ENCODE measurements at places on chromosomes 3 and 15.

GRCh38 chr15:36598529-36599177 lies 19.2 kb downstream of the CDIN1 start:
- DNase-seq, result peak; percentile 10

- DNase-seq, result no peak
These were observed 36.0 kb downstream of the PSTPIP1 start for GRCh38 chr15:77030928-77031375.

DNA sequence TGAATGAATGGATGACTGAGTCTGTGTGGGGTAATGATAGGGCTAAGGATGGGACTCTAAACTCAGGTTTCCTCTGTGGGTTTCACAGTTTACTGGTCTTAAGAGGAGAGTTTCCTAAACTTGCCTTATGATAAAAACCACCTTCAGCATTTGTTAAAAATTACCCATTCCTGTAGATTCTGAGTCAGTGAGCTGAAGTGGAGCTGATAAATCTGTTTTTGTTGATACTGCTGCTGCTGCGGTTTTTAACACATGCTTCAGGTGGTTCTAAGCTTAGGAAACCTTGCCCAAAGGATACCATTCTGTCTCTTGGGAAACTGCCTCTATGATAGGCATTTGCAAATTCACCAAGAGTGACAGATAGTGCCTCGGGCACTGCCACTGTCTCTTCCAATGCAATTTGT lies 52.6 kb downstream of the MECOM start:
- no peak for DNase-seq

DNA sequence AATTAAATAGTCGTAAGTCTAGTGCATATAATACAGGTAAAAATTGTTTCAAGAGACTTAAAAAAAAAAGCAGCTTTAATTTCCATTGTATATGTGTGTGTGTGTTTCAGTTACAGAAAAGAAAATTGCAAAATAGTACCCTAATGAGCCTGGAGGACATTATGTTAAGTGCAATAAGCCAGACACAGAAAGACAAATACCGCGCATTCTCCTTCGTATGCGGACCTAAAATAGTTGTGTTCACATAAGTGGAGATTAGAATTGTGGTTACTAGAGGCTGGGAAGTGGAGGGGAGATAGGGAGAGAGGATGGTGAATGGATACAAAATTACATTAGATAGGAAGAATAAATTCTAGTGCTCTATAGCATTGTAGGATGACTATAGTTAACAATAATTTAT lies 3.6 kb downstream of the MESD start:
- DNase-seq, result no peak

DNA sequence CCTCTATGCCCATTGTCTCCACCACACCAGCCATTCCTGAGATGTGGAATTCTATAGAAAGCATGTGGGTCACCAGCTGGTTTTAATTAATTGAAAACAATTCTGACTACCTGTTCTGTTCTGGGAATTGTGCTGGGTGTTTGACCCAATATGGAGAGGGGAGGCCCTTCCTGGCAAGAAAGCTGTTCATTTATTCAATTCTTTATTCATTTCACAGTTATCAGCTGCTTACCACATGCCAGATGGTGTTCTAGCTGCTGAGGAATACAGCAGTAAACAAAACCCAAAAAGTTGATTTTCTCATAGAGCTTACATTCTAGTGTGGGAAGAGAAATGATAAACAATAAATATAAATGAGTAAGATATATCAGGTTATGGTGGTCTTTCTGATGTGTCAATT lies 296.1 kb upstream of the RASGRP1 start:
- peak; percentile 37 for DNase-seq

DNA sequence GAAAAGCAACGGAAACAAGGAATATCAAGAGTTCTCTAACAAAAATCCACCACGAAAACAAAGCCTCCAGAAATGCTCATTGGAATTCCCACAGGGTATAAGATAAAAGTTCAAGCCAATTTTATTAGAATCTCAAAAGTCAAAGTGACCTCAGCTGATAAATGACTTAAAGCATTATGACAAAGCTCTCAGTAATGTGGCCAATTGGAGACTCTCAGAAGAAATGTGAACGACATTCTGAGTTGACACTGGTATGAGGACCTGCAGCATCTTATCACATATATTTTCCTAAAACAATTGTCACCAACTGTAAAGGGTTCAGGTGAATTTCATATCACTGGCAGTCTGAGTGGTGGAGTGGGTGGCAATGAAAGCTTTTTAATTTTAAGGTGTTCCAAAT lies 199.1 kb downstream of the FOXP1 start:
- DNase-seq, result no peak

GRCh38 chr15:20646529-20647142 lies 105.0 kb upstream of the GOLGA6L6 start:
- no peak for DNase-seq

- DNase-seq, result no peak
These were observed 31.9 kb downstream of the TNIK start for GRCh38 chr3:171428321-171428787.

DNA sequence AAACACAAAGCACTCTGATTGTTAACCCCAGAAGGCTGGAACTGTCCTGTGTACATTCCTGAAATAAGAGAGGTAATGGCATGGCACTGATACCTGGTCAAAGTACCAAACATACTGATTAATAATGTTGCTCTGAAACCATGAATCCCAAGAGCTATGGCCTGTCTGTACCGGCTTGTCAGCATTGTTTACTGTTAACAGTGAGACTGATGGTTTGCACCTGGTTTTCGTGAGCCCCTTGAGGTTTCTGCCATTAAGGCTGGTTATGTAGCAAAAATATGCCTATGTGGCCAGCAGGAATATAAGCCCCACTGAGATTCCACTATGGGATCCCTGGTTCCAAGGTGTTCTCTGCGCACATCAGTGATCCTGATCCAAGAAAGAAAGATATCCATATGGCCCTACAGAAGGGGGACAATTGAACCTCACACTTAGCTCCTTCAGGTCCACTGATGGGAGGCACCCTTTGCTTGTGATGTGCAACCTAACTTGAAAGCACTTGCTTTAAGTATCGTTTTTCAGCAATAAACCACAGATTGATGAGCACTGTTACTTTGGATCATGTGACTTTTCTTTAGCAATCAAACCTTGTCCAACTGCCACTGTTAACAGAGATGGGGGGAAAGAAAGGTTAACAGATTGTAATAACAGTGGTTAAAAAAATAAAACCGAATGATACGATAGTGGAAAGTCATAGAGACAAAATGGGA lies 65.2 kb downstream of the TBL1XR1 start:
- DNase-seq, result no peak

DNA sequence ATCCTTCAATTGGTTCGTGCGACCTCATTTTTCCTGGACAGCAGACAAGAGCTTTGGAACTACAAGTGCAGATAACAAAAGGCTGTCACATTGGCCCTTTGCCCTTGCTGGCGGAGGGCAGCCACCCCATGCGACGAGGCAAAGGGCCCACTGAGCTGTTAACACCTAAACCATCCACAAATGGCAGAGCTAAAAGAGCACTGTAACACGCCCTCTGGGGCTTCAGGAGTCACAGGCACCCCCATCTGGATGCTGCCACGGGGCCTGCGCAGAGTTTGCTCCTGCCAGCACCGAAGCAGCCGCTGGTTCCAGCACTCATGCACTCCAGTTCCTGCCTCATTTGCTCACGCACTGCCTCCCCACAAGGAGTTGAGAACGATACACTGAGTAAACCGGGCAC lies 524.9 kb downstream of the ZNF385D start:
- no peak for DNase-seq

DNA sequence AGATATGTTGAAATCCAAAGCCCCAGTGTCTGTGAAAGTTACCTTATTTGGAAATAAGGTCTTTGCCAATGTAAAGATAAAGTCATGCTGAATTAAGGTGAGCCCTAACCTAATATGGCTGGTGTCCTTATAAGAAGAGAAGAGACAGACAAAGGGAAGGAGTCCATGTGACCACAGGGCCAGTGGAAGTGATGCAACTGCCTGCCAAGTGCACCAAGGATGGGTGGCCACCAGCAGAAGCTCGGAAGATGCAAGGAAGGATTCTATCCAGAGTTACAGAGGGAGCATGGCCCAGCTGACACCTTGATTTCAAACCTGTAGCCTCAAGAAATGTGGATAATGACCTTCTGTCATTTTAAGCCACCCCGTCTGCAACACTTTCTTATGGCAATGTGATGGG lies 35.3 kb upstream of the PGPEP1L start:
- no peak for DNase-seq

- DNase-seq, result no peak
These were observed 76.9 kb downstream of the OCA2 start for GRCh38 chr15:28022181-28022580.

GRCh38 chr3:23834082-23834870 lies 28.5 kb downstream of the UBE2E1 start:
- no peak for DNase-seq

- DNase-seq, result peak; percentile 30
These were observed 34.9 kb downstream of the NXPE3 start for GRCh38 chr3:101813817-101814440.

DNA sequence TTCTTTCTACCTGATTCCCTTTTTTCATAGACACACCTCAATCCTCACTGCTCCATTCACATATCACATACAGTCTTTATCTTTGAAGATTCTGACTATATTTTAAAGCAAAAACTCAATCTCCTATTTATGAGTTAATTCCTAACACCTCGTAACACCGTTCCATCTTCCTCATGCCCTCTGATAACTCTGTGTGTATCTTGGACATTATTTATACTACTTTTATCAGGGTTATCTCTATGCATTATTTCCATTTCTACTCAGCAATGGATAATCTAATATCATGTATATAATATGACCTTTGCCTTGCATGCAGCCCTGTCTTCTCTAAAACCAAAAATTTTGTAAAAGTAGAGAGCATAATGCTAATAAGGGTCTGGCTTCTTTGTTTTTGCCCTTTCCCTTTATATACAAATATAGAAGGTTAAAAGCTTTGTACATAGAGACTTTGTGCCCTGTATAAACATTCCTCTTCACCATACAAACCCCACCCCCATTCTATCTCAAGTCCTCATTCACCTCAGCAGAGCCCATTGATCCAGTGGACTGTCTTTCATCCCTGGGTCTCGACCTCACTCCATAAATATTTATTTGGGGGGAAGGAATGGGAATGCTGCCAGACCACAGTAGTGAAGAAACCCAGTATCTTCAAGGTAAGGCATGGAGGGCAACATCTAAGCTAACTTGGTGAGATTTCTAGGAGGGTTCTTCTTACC lies 21.8 kb downstream of the TRIM42 start:
- no peak for DNase-seq

DNA sequence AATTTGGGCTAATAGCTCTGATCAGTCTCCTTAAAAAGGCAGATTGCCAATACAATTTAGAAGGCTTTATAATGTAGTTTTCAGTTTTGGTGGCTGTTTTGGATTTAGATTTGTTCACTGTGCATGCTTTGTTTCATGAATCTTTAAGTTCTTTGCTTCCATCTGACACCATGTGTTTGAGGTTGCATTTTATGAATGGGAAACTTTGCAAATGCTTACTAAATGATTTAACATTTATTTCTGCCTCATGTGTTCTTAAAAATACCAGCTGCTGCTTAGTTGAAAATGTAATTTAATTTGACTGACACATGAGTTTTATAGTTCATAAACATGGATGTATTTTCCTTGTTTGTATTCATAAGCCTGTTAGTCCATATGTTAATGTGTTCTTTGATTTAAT lies 78.6 kb downstream of the RNF13 start:
- DNase-seq, result peak; percentile 21

DNA sequence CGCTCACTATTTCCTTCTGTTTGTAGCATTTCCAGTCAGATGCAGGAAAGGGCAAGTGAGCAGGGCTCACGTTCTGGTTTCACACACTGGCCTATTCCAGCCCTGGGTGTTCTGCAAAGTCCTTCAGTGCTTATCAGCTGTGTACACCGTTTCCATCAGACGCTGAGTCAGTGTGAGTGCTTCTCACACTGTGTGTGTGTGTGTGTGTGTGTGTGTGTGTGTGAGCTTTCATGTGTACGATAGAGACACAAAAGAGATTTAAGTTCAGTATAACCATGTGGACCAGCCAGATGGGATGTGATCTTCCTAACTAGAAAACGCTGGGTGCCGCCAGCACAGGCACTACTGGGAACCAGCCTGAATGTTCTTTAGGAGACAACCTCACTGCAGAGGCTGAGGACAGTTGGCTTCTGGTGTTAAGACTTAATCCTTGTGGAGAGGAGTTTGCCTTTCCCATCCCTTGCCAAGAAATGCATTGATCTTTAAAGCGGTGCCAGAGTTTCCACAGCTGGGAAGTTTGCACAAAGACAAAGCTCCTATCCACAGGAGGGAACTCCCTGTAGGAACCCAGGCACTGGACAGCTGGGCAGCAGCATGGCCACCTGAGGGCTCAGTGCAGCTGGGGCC lies 3.9 kb upstream of the CHSY1 start:
- no peak for DNase-seq

DNA sequence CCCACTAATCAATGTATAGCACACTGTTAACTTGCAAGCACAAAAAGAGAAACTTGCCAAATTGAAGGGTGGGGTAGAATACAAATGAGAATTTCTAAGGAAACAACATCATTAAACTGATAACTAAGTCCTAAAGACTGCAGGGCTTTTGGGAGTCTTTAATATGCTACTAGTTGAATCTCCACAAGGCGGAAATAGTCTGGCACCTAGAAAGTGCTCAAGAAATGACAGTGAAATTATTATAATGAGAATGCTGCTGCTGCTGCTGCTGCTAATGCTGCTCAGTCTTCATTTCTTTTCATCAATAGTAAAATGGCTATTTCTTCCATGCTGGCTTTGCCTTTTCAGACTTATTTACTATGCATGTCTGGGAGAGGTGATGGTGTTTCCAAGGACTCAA lies 91.8 kb downstream of the BTD start:
- DNase-seq, result no peak

- DNase-seq, result peak; percentile 41
These were observed 25.6 kb upstream of the ZNF280D start for GRCh38 chr15:56758770-56759449.

DNA sequence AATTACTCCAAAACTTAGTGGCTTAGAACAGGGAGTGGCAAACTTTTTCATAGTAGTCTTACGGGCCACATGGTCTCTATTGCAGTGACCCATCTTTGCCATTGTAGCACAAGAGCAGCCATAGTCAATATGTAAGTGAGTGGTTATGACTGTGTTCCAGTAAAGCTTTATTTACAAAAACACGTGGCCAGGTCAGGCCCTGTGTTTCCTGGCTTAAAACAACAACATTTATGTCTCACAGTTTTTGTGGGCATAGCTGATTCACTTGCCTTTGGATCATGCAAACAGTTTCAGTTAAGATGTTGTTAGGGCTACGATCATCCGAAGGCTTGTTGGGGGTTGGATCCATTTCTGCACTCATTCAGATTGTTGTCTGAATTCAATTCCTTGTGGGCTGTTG lies 103.8 kb downstream of the CHCHD6 start:
- no peak for DNase-seq

- peak; percentile 63 for DNase-seq
These were observed 793.0 kb downstream of the MCTP2 start for GRCh38 chr15:95024351-95024750.

DNA sequence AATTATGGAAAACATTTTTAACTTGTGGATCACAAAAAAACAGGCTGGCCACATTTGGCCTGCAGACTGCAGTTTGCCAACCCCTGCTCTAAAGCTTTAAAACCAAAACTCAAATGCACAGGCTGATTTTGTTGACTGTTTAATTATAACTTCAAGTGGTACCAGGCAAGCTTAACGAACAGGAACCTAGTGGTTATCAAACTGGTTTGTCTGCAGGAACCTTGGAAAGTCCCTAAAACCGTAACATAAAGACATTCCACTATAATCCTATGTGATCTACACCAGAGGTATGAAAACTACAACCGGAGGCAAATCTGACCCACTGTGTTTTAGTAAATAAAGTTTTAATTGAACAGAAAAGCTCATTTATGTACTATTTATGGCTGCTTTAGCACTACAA lies 52.4 kb downstream of the TBL1XR1 start:
- no peak for DNase-seq

Measured in myocyte (in vitro differentiated cells).